ENCODE measurements at places on chromosomes 2 and 18.

GRCh38 chr2:170500770-170501169, 214.4 kb upstream of the SP5 start:
- no peak for DNase-seq

GRCh38 chr2:113867571-113867970, 22.3 kb upstream of the ACTR3 start:
- no peak for DNase-seq

- DNase-seq, result no peak
These were observed 3.6 kb upstream of the ARHGEF33 start for GRCh38 chr2:38886063-38886462.

GRCh38 chr2:234373060-234373459, 123.8 kb downstream of the ARL4C start:
- DNase-seq, result peak; percentile 20

DNA sequence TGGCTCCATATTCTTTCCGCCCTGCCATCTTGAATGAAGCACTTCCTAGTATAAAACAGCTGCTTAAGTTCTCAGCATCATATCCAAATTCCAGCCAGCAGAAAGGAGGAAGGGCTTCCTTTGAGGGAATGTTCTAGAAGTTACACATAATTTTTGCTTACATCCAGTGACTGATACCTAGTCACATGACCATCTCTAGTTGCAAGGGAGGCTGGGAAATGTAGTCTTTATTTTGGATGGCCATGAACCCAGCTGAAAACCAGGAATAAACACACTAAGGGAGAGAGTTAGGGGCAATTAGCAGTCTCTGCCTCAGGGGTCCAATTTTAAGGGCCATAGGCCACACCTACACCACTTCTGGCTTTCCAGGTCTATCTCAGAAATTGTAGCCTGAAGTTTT, 57.8 kb upstream of the LMAN1 start:
- DNase-seq, result no peak

All from CD4-positive, alpha-beta T cell treated with Interleukin-15 for 4 hours (primary cell).